ENCODE measurements at places on chromosomes 3 and 15.

GRCh38 chr3:129908417-129908816 lies 14.9 kb upstream of the TMCC1 start:
- DNase-seq: no peak

GRCh38 chr15:45112143-45112590 lies 1.8 kb downstream of the DUOX2 start:
- DNase-seq: no peak

- no peak for DNase-seq
Measured at GRCh38 chr15:62732078-62732477, 310.5 kb upstream of the TPM1 start.

- no peak for DNase-seq
Measured at GRCh38 chr3:130374033-130374432, 28.6 kb downstream of the COL6A5 start.

- no peak for DNase-seq
Measured at GRCh38 chr3:73580343-73580742, 44.4 kb downstream of the PDZRN3 start.

All from stimulated activated CD8-positive, alpha-beta memory T cell treated with anti-CD3 and anti-CD28 coated beads, Interleukin-2, amount 100 ng/mL, for 1 hour (primary cell).